ENCODE measurements at places on chromosomes 4 and X.
A peak's percentile ranks its signal among the peaks of the same experiment; 100 is the strongest.

GRCh38 chr4:7624396-7624980 lies 189.8 kb upstream of the PSAPL1 start:
- H3K4me1 ChIP-seq, result peaks cover 22% of the 10 kb centered on the region
- H3K27ac ChIP-seq, result no peak overlapping the region
- H3K36me3 ChIP-seq, result no peaks in the 10 kb centered on the region
- H3K4me3 ChIP-seq, result no peak overlapping the region
- DNase-seq, result no peak
- H3K27me3 ChIP-seq, result no peaks in the 10 kb centered on the region

DNA sequence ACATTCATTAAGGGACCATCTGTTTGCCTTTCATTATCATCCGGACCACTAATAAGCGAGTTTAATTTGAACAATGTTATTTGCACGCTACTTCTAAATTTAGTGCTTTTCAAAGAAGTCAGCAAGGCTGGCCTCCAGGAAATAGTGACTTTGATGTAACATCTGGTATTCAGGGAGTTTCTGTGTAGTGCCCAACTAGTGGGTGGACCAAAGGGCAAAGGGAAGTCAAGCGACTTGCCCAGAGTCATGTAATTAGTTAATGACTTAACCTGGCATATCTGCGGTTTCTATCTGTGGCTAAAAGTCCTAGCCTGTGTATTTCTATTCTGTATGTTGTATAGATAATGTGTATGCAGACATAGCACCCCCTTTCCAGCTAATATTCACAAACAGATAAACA lies 56.3 kb upstream of the LCORL start:
- no peak overlapping the region for H3K27ac ChIP-seq
- no peak for DNase-seq
- H3K27me3 ChIP-seq, result no peaks in the 10 kb centered on the region
- H3K4me3 ChIP-seq, result no peak overlapping the region
- no peaks in the 10 kb centered on the region for H3K4me1 ChIP-seq

DNA sequence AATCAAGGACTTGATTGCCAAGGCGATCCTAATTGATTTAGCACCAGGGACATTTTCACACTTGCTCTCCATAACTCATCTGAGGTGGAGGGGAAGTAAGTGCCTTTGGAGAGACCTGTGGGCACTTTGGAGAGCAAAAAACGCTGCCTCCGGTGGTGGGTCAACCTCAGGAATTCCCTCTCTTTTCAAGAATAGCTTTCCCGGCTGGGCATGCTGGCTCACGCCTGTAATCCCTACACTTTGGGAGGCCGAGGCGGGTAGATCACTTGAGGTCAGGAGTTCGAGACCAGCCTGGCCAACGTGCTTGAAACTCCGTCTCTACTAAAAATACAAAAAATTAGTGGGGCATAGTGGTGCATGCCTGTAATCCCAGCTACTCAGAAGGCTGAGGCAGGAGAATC lies 49.2 kb downstream of the PRPS1 start:
- H3K36me3 ChIP-seq, result no peaks in the 10 kb centered on the region
- no peaks in the 10 kb centered on the region for H3K27me3 ChIP-seq
- peak; percentile 42 for DNase-seq
- peak overlapping the region; percentile 23 for H3K4me3 ChIP-seq
- H3K27ac ChIP-seq, result peak overlapping the region; percentile 73

GRCh38 chr4:70559211-70559830 lies 32.7 kb upstream of the AMBN start:
- H3K4me3 ChIP-seq, result no peak overlapping the region
- H3K27me3 ChIP-seq, result no peaks in the 10 kb centered on the region
- DNase-seq, result peak; percentile 12
- no peak overlapping the region for H3K27ac ChIP-seq
- no peaks in the 10 kb centered on the region for H3K4me1 ChIP-seq

GRCh38 chrX:11117745-11118144 lies 6.6 kb downstream of the HCCS start:
- no peaks in the 10 kb centered on the region for H3K27me3 ChIP-seq
- H3K27ac ChIP-seq, result no peak overlapping the region
- H3K4me1 ChIP-seq, result peaks cover 9% of the 10 kb centered on the region
- DNase-seq, result peak; percentile 22
- no peak overlapping the region for H3K4me3 ChIP-seq
- H3K36me3 ChIP-seq, result peaks cover 35% of the 10 kb centered on the region

DNA sequence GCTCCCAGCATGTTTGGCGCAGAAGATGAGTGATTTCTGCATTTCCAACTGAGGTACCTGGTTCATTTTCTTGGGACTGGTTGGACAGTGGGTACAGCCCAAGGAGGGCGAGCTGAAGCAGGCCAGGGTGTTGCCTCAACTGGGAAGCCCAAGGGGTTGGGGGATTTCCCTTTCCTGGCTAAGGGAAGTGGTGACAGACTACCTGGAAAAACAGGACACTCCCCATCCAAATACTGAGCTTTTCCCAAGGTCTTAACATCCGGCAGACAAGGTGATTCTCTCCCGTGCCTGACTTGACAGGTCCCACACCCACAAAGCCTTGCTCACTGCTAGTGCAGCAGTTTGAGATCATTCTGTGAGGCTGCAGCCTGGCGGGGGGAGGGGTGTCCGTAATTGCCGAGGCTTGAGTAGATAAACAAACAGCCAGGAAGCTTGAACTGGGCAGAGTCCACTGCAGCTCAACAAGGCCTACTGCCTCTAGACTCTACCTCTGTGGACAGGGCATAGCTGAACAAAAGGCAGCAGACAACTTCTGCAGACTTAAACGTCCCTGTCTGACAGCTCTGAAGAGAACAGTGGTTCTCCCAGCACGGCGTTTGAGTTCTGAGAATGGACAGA lies 307.7 kb upstream of the ARSJ start:
- DNase-seq, result no peak
- H3K27me3 ChIP-seq, result no peaks in the 10 kb centered on the region
- H3K27ac ChIP-seq, result peak overlapping the region; percentile 43

DNA sequence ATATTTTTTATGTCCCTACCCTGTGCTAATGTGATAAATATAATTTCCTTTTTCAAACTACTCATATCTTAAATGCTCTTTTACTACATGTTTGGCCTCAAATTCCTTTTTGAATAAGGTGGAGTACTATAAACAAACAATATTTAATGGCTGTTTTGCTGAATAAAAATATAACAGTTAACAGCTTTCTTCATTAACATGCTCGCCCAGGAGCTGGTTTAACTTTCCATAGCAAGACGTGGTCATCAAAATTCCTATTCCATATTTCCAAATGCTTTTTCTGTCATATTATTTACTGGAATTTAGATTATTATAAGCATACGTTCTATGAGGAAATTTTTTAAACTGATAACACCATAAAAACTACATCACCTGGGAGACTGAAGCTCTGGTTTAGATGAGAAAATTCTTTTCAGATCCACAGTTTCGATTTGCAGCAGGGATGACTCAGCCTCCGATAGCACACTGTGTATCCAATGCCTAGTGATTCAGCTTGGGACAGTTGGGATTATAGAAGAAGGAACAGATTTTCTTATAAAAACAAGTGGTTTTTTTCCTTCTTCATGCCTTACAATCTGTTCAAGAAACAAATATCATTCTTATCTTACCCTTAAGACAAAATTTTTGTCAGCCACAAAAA lies 129.1 kb downstream of the FBXO8 start:
- H3K4me3 ChIP-seq, result no peak overlapping the region
- DNase-seq, result peak; percentile 19
- H3K4me1 ChIP-seq, result no peaks in the 10 kb centered on the region
- H3K36me3 ChIP-seq, result no peaks in the 10 kb centered on the region

GRCh38 chrX:134747006-134747405 lies 88.7 kb upstream of the PLAC1 start:
- no peak overlapping the region for H3K27ac ChIP-seq
- no peak for DNase-seq
- H3K27me3 ChIP-seq, result no peaks in the 10 kb centered on the region
- no peaks in the 10 kb centered on the region for H3K36me3 ChIP-seq

DNA sequence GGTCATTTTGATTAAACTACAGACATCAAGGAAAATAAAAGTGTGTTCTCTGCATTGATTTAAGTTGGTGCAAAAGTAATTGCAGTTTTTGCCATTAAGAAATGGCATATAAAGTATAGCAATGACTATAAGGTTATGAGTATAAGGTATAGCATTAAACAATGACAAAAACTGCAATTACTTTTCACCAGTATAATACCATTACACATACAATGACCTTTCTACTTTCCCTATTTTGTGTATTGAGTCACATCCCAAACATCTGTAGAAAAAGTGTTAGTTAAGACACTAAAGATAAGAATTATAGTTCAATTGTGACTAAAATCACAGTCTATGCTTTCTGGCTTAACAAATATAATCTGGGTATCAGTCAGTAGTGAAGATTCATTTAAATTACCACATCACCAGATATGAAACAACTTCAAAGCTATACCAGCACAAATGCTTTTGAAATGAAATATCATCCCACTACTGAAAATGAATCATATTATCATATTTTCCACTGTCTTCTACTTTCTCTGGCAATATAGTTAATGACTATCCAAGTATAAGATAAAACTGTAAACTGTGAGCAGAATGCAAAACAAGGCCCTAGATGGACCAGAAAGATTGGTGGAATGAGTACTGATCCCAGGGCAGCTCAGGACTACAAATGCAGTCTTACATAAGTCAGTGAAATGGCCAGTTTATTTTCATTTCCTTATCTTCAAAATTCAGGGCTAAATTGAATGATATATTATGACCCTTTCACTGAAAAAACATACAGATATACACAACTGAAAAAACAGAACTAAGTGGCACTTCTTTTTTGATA lies 241.1 kb downstream of the ANTXR2 start:
- peak; percentile 12 for DNase-seq
- H3K27me3 ChIP-seq, result no peaks in the 10 kb centered on the region
- no peak overlapping the region for H3K4me3 ChIP-seq
- H3K36me3 ChIP-seq, result no peaks in the 10 kb centered on the region
- H3K27ac ChIP-seq, result no peak overlapping the region
- no peaks in the 10 kb centered on the region for H3K4me1 ChIP-seq

- H3K27me3 ChIP-seq, result no peaks in the 10 kb centered on the region
- no peak overlapping the region for H3K27ac ChIP-seq
- no peaks in the 10 kb centered on the region for H3K4me1 ChIP-seq
- H3K4me3 ChIP-seq, result no peak overlapping the region
Observed at GRCh38 chr4:78323439-78323838, 228.1 kb upstream of the ANXA3 start.

- H3K27ac ChIP-seq, result no peak overlapping the region
- DNase-seq, result no peak
- no peaks in the 10 kb centered on the region for H3K4me1 ChIP-seq
Observed at GRCh38 chrX:113473418-113473817, 632.8 kb upstream of the AMOT start.

DNA sequence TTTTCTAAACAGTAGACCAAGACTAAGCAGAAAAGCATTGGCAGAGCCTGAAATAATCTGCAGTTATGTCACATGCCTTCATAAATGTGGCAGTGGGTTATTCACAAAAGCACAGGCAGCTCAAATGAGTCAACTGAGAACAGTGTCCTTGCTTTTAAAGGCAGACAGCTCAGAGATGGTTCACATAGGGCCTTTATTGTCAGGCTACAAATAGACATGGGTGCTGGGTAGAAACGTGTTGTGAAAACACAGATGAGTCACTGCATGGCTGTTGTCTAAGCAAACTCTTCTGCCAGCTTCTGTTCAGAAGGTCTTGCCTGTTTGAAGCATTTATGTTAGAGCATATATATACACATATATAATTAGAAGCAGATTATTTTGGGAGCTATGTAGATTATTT lies 118.0 kb downstream of the SLC4A4 start:
- peak; percentile 62 for DNase-seq
- no peaks in the 10 kb centered on the region for H3K36me3 ChIP-seq
- H3K4me3 ChIP-seq, result no peak overlapping the region
- peak overlapping the region; percentile 25 for H3K27ac ChIP-seq

DNA sequence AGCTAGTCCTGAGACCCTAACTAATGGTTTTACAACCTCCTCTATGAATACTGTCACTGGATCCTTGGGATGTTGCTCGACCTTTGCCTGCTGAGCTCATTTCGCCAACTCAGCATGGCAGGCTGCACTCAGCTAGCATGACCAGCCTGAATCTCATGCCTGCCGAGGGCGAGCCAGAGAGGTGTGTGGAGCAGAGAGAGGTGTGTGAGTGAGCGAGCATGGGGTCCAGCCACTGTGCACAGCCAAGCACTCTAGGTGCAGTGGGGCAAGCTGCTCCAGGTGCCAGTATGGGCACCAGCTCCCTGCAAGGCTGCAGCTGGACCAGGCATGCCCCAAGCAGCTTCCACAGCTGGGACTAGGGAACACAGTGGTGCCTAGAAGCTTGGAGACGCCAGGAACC lies 410.9 kb downstream of the PCDH10 start:
- H3K4me3 ChIP-seq, result no peak overlapping the region
- no peaks in the 10 kb centered on the region for H3K27me3 ChIP-seq
- no peaks in the 10 kb centered on the region for H3K4me1 ChIP-seq

- no peak overlapping the region for H3K4me3 ChIP-seq
- no peaks in the 10 kb centered on the region for H3K36me3 ChIP-seq
- H3K27ac ChIP-seq, result no peak overlapping the region
- no peak for DNase-seq
- no peaks in the 10 kb centered on the region for H3K4me1 ChIP-seq
Observed at GRCh38 chr4:135548711-135549110, 1347.1 kb upstream of the PABPC4L start.

- H3K27ac ChIP-seq, result no peak overlapping the region
- no peaks in the 10 kb centered on the region for H3K27me3 ChIP-seq
- H3K36me3 ChIP-seq, result no peaks in the 10 kb centered on the region
- no peak for DNase-seq
Observed at GRCh38 chr4:56843421-56843899, 22.0 kb upstream of the SPINK2 start.

- DNase-seq, result no peak
- no peaks in the 10 kb centered on the region for H3K36me3 ChIP-seq
- no peak overlapping the region for H3K4me3 ChIP-seq
- H3K4me1 ChIP-seq, result no peaks in the 10 kb centered on the region
- no peaks in the 10 kb centered on the region for H3K27me3 ChIP-seq
Observed at GRCh38 chrX:108331126-108331909, 106.9 kb downstream of the COL4A6 start.

GRCh38 chr4:128371001-128371777 lies 83.6 kb upstream of the PGRMC2 start:
- peak; percentile 83 for DNase-seq
- no peak overlapping the region for H3K4me3 ChIP-seq
- no peaks in the 10 kb centered on the region for H3K27me3 ChIP-seq
- no peaks in the 10 kb centered on the region for H3K36me3 ChIP-seq
- H3K27ac ChIP-seq, result no peak overlapping the region

GRCh38 chr4:125994024-125994423 lies 679.3 kb downstream of the FAT4 start:
- no peaks in the 10 kb centered on the region for H3K4me1 ChIP-seq
- no peaks in the 10 kb centered on the region for H3K27me3 ChIP-seq
- H3K4me3 ChIP-seq, result no peak overlapping the region

DNA sequence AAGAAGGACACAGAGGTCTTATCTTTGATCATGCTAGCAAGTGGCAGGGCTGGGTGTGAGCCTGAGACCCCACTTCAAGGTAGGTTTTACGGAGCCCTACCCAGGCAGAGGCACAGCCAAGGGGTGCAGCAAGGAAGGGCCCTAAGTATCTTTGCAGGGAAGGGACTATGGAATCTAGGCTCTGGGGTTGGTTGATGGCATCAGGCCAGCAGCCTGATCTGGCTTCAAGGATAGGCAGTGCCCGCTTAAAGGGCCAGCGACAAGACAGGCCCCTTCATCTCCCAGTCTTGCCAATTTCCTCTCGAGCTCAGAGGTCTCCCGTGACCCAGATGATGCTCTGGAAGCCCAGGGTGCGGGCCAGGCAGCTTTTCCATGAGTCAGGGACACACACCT lies 5.8 kb downstream of the ABLIM2 start:
- H3K4me1 ChIP-seq, result no peaks in the 10 kb centered on the region
- H3K27ac ChIP-seq, result no peak overlapping the region
- DNase-seq, result no peak
- H3K4me3 ChIP-seq, result no peak overlapping the region
- H3K27me3 ChIP-seq, result peaks cover 33% of the 10 kb centered on the region
- no peaks in the 10 kb centered on the region for H3K36me3 ChIP-seq
